ENCODE measurements at places on chromosomes 13 and 19.

DNA sequence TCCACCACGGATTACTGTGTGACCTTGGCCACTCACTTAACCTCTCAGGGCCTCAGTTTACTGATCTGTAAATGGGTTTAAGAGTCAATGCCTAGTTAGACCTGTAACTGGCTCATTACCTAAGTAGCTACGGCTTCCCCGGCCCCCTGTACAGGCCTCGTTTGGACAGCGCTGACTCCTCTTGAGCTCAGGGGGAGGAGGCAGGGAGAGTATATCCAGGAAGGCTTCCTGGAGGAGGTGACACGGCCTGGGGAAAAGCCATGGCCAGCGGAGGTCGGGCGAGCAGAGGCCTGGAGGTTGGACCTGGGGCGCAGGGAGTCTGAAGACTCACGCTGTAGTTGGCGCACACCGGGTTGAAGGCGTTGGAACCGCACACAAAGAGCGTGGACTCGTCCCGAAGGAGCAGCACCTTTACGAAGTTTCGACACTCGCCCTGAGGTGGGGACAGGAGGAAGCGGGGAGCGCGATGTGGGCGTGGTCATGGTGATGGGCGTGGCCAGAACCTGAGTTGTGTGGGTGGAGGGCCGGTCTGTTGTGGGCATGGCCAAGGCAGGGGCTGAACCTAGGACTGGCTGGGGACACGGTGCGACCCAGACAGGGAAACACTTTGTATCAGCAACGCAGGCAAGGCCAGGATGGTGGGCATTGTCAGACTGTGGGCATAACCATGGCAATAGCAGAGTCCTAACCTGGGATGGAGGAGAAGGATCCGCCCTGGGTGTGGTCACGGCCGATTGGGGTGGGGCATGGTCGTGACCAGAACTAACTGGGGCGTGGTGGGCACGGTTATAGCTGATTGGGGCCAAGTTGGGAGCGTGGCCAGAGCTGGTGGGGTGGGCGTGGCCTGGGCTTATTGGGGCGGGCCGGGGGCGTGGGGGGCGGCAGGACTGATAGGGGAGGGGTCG is 3.6 kb downstream of the SEMA6B start:
- DNase-seq: no peak

DNA sequence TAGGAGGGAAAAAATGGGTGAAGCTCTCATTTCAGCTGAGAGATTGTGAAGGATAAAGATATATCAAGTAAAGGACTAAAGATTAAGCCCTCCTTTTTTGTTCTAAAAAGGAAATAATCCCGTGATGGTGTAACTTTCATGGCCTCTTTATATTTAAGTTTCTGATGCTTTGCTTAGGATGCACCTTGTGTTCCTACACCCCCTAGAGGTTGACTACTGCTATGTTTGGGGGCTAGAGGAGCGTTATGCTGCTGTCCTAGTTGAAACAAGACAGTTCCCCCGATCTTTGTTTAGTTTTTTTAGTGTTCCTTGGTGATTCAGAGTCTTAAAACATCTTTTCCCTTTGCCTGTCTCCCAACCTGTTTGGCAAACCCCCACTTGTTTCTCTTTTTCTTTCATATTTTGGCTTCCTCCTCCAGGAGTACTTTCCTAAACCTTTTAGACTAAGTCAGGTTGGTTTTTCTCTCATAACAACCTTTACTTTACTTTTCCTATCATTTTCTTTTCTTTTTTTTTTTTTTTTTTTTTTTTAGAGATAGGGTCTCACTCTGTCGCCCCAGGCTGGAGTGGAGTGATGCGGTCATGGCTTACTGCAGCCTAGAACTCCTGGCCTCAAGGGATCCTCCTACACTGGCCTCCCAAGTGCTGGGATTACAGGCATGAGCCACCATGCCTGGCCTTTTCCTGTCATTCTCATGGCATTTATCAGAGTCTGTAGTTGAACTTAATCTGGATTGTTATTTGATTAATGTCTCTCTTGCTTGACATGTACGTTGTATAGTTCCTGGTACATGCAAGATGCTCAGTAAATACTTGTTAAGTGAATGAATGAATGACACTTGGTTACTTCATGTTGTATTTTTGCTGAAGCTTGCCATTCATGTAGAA is 2.8 kb downstream of the UBA2 start:
- DNase-seq: peak; percentile 7

DNA sequence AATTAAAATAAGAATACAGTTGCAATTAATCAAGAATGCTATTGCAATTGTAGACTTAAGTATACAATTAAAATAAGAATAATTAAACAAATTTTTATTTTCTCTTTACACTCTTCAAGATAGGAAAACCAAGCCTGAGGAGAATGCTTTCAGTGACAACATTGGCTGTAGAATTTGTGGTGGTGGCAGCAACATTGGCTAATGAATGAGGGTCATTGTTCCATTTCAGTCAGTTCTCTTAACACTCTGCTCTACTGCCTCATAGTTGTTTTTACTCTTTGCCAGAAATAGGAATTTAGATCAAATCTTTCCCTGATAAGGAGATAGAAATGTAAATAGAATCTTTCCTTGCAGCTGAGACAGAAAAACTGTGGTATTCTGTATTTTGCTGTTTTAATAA is 391.6 kb downstream of the PCDH20 start:
- DNase-seq: no peak

- DNase-seq: no peak
Measured at GRCh38 chr13:50267917-50268316, 252.7 kb downstream of the KCNRG start.

DNA sequence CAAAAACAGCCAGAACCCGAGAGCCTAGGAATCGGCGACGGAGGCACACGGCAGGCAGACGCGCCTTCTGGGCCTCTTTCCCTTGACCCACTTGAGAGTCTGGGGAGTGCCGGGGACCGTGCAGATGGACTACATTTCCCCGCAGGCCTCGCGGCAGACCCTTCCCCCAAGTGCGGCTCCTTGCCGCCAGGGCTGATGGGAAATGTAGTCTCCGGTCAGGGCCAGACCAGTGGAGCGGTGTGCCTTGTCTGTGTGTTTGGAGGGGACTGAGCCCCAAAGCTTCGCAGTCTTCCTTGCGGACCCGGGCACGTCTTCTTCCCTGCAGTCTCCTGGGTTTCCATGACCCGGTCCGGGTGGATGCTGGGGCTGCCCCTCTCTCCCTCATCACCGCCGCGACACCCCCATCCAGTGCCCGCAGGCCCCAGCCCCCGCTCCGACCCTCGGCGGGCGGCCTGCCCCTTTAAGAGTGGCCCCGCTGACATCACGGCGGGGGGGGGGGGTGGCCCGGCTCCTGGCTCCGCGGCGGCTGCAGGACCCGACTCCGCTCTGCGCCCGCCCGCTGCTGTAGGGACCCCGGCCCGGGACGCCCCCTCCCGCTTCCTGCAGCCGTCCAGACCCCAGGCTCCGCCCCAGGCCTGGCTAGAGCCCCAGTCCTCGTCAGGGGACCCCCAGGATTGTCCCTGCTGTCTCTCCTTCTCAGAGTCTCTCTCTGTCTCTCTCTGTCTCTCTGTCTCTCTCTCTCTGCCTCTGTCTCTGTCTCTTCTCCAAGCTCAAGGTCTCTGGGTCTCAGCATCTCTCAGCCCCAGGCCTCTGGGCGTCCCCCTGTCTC is 758 bp upstream of the CACNG7 start:
- DNase-seq: no peak

DNA sequence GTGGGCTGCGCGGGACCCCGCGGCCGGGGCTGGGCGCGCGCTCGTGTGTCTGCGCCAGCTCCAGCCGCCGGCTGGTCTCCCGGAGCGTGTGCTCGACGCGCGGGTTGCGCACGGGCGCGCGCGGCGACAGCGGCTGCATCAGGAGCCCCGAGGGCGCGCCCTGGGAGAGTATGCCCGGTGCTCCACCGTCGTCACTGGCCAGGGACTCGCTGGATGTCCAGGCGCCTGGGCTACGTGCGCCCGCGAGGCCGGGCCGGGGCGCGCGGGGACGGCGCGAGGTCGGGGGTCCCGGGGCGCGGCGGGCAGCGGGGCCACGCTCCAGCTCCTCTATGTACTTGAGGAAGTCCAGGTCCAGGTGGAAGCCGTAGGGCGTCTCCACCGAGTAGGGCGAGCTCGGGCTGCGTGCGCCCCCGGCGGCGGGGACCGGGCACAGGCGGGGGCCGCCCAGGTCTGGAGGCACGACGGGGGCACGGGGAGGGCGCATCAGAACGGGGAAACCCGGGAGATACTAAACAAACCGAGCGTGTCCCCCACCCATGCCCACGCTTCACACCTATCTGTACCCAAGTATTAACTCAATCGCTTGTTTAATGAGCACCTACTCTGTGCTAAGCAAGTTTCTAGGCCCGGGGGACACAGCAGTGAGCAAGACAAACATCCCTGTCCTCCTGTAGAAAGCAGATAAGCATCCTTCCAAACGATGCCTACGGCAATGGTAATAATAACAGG is 7.6 kb downstream of the KANK3 start:
- DNase-seq: no peak

- no peak for DNase-seq
Measured at GRCh38 chr19:42634409-42635232, 39.9 kb upstream of the CEACAM8 start.

- no peak for DNase-seq
Measured at GRCh38 chr19:14871619-14872230, 14.2 kb downstream of the OR7A17 start.

GRCh38 chr13:62613819-62614218 is 1198.2 kb upstream of the PCDH20 start:
- DNase-seq: no peak
